ENCODE measurements at places on chromosomes 1 and 21.
A peak's percentile ranks its signal among the peaks of the same experiment; 100 is the strongest.

DNA sequence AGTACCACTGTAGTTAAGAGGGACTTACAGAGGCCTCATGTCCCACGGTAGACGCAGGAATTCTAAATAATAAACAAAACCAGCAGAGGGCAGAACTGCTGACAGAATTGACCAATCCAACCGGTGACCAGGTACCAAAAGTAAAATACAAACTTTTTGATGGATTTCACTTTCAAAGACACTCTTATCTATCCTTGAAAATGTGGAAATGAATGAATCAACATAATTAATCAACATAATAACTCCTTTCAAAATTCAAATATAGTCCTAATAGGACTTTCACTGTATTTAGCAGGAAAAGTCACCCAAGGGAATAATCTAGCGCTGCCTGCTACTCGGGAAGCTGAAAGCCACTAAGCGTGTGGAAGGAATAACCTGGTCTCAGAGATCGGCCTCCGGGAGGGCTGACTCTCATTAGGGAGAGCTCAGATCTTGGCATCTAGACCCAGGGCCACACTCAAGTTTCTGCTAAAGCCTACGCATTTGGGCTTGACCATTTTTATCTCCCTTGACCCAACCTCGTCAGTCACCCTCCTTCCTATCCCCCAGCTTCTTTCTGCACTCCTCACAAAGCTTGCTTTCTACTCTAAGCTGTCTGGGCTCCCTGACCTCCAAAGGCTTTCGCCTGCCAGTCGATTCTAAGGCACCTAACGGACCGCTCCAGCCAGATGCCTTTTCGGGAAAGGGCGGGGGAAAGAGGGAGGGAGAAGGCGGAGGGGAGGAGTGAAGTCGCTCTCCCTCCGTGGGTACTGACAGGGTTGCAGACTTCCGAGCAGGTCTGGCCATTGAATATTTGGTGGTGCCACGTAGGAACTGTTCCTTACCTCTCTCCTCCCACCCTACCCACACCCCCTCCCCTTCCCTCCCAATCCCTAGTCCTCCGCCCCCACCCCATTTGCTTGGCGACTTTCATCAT lies 1.6 kb downstream of the COL11A1 start:
- no peak overlapping the region for H3K4me3 ChIP-seq
- no peak overlapping the region for H3K27ac ChIP-seq
- no peak for DNase-seq
- peaks cover 36% of the 10 kb centered on the region for H3K27me3 ChIP-seq

GRCh38 chr1:1306070-1306660 lies 1.6 kb downstream of the ACAP3 start:
- DNase-seq = no peak
- peak overlapping the region; percentile 85 for H3K4me3 ChIP-seq
- peaks cover 33% of the 10 kb centered on the region for H3K4me1 ChIP-seq
- peak overlapping the region; percentile 90 for H3K27ac ChIP-seq
- peaks cover 24% of the 10 kb centered on the region for H3K36me3 ChIP-seq

DNA sequence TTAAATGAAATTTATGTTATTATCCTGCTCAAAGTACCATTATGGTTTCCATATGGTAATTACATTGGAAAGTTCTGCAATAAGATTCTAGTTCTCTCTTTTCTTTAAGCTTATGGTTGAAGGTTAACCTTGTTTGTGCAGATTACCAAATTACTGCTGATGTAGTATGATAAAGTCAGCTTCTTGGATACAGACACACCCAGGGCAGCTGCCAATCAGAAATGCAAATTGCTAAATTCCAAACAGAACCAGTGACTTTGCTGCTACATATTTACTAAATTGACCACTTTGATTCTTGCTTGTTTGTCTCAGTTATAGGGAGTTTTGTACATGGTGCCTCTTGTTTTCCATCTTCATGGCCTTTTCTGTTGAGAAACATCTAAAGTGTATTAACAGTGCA lies 26.5 kb downstream of the GNAT2 start:
- H3K4me3 ChIP-seq = no peak overlapping the region
- DNase-seq = no peak
- no peak overlapping the region for H3K27ac ChIP-seq
- H3K4me1 ChIP-seq = peaks cover 5% of the 10 kb centered on the region
- no peaks in the 10 kb centered on the region for H3K27me3 ChIP-seq

DNA sequence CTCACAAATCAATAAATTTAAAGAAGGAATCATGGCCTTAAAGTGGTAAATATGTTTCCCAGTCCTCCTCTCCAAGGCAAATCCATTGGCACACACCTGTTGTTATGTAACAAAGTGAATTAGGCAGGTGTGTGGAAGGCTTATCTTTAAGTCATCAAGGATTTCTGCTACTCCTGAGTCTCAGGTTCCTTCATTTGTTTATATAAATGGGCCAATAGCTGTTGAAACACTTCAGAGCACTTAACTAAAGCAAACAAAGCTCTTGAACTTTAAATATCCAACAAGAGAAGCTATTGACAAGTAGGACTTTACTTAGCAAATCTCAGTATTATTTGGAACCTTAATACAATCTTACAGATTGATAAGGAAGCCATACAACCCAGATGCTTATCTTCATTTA lies 99.3 kb upstream of the ESRRG start:
- DNase-seq = no peak
- no peaks in the 10 kb centered on the region for H3K36me3 ChIP-seq
- H3K27ac ChIP-seq = no peak overlapping the region
- H3K4me3 ChIP-seq = no peak overlapping the region

DNA sequence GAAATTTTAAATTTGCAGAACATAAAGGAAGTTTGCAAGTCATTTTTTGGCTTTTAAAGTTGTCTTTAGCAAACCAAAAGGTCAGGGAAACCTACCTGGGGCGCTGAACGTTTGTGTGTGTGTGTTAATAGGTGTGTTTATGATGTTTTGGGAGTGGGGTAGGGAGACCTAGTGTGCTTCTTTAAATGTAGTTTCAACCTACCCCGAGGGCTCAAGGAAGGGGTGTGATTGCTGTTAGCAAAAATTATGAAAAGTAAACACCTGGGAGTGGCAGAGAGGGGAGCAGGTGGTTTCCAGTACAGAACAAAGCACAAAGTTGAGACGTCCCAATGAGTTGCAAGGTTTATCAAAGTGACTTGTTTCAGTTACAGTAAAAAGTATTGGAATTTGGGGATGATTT lies 58.7 kb upstream of the WDR26 start:
- peaks cover 28% of the 10 kb centered on the region for H3K4me1 ChIP-seq
- no peak for DNase-seq
- no peaks in the 10 kb centered on the region for H3K36me3 ChIP-seq
- no peak overlapping the region for H3K4me3 ChIP-seq

- H3K27ac ChIP-seq = no peak overlapping the region
- DNase-seq = no peak
- H3K36me3 ChIP-seq = no peaks in the 10 kb centered on the region
- no peaks in the 10 kb centered on the region for H3K4me1 ChIP-seq
- H3K4me3 ChIP-seq = no peak overlapping the region
- peaks cover 35% of the 10 kb centered on the region for H3K27me3 ChIP-seq
Measured at GRCh38 chr1:199834711-199835110, 192.8 kb upstream of the NR5A2 start.

- DNase-seq = peak; percentile 21
- no peaks in the 10 kb centered on the region for H3K4me1 ChIP-seq
- no peak overlapping the region for H3K4me3 ChIP-seq
- H3K27ac ChIP-seq = no peak overlapping the region
Measured at GRCh38 chr21:45991606-45992300, 10.2 kb downstream of the COL6A1 start.

All from activated T-cell treated with anti-CD3 and anti-CD28 coated beads, Interleukin-2, amount 50 U/mL, for 24 hours (primary cell).